ENCODE measurements at places on chromosomes 12 and 14.
A peak's percentile ranks its signal among the peaks of the same experiment; 100 is the strongest.

- DNase-seq, result no peak
Observed at GRCh38 chr14:53902307-53902706, 54.3 kb downstream of the BMP4 start.

GRCh38 chr12:7219599-7220243 lies 30.2 kb downstream of the PEX5 start:
- DNase-seq, result peak; percentile 90

DNA sequence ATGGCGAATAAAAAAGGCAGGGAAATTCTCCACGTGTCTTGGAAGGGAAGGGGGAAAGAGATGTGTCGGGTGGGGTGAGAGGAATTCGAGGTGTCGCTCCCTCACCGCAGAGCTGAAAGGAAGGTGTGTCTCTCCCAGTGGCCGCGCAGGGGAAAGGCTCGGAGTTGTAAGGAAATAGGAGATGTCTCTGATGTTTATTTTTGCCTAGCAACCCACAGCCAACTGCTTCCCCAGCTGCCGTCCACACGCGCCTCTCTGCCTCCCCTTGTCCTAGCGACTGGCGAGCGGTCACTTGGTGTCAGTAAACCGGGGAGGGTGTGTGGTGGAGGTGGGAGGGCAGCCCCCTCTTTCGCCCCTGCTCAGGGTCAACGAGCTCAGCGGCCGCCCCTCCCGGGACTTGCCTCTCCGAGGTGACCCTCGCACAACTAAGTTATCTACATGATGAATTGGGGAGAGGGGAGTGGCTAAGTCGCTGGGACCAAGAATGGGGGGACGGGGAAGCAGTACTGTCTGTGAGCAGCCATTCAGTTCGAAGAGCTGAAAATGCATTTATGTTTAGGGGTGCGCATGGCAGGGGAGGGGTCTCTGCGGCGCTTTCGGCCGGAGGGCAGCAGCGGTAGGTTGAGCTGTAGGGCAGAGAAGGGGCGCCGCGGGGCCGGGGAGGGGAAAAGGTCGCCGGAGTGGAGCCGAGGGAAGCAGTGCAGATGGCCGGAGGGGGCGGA lies 585 bp upstream of the DYRK2 start:
- peak; percentile 92 for DNase-seq

DNA sequence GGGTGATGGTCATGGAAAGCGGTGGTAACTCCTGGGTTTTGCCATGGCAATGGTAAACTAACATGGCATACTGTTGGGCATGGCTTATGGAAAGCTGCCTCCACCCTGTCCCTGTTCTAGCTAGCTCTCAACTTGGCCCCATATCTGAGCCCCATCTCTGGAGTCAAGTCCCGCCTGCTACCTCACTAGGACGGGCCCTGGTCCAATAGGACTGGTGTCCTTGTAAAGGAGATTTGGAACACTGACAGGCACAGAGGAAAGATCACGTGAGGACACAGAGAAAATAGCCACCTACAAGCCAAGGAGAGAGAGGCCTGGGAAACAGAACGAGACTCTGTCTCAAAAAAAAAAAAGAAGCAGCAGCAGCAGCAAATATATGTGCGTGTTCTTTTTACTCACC lies 59.8 kb downstream of the RNFT2 start:
- no peak for DNase-seq

GRCh38 chr14:21528381-21529348 lies 2.5 kb upstream of the SALL2 start:
- DNase-seq, result peak; percentile 41

- DNase-seq, result no peak
Observed at GRCh38 chr14:37457334-37457733, 137.7 kb downstream of the FOXA1 start.

DNA sequence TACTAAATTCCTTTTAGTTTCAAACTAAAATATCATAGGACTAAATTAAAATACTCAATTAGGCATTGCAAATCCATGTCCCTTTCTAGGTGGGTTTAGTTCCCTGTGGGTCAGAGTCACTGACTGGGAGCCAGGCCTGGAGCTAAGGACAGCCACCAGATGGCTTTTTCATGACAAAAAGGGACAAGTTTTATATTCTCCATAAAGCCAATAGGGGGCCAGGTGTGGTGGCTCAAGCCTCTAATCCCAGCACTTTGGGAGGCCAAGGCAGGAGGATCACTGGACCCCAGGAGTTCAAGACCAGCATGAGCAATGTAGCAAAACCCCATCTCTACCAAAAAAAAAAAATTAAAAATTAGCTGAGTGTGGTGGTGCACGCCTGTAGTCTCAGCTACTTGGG lies 35.4 kb upstream of the EIF5 start:
- DNase-seq, result no peak

DNA sequence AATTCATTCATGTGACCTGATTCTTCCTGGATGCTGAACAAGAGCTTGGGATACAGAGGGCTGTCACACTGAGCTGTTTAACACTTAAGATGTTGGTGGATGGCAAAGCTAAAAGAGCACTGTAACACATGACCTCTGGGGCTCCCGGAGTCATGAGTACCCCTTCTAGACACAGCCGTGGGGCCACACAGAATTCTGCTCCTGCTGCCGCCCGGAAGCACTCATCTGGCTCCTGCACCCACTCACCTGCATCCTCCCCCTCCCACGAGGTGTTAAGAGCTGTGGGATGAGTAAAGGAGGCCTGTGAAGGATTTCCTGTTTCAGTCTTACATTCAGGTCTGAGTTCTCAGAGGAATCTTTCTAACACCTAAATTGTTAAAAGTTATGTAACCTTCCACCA lies 78.0 kb upstream of the SSTR1 start:
- no peak for DNase-seq

DNA sequence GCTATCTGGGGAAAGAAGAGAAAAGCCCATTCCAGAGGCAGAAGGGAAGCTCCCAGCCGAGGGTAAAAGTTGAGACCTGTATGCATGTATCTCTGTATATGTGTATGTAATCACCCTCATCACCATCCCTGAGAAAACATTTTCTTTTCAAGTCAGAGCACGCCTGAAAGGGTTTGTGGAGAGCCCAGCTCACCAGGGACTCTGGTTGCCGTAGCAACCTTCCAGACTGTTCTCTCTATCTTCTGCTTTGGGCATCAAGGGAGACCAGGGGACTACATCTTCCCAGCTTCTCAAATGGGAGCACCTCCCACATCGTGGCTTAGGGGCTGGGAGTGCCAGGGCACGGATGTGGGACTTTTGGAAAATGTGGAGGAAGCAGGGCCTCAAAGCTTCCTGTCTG lies 93.5 kb downstream of the GALNT8 start:
- no peak for DNase-seq

- DNase-seq, result no peak
Observed at GRCh38 chr14:71482671-71483070, 449.6 kb upstream of the RGS6 start.

- DNase-seq, result no peak
Observed at GRCh38 chr12:7498809-7499208, 4.8 kb downstream of the CD163 start.

GRCh38 chr12:55938826-55939501 lies 8.0 kb downstream of the DGKA start:
- no peak for DNase-seq

GRCh38 chr14:43625294-43625693 lies 881.8 kb downstream of the FSCB start:
- no peak for DNase-seq

- DNase-seq, result no peak
Observed at GRCh38 chr14:54712465-54713200, 145.7 kb downstream of the SAMD4A start.

- DNase-seq, result no peak
Observed at GRCh38 chr14:20848316-20848954, 42.8 kb upstream of the RNASE3 start.

DNA sequence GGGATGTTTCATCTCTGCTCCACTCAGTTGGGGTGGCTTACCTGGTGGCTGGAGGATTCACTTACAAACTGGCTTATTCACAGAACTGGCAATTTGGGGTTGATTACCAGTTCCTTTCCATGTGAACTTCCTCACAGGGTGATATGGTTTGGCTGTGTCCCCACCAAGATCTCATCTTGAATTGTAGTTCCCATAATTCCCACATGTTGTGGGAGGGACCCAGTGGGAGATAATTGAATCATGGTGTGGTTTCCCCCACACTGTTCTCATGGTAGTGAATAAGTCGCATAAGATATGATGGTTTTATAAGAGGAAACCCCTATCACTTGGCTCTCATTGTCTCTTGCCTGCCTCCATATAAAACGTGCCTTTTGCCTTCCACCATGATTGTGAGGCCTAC lies 26.9 kb upstream of the IGF1 start:
- DNase-seq, result no peak

- DNase-seq, result no peak
Observed at GRCh38 chr14:50083467-50084337, 32.7 kb downstream of the VCPKMT start.

DNA sequence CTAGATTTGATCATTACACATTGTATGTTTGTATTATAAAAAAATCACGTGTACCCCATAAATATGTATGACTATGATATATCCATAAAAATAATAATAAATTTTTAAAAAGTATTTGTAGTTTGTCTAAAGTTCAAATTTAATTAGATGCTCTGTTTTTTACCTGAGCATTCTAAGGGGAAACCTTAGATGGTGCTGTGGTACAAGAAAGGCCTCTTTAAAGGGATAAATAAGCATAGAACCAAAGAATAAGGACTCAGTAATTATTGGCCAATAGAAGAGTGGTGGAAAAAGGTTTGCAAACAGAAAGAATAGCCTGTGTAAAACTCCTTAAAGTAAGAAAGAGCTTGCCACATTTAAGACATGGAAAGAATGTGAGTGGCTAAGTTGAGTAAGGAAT lies 580.1 kb upstream of the SEL1L start:
- no peak for DNase-seq

- no peak for DNase-seq
Observed at GRCh38 chr12:62785941-62786559, 148.9 kb downstream of the PPM1H start.

GRCh38 chr12:24054416-24054815 lies 104.9 kb upstream of the SOX5 start:
- no peak for DNase-seq

GRCh38 chr12:67069451-67070306 lies 199.5 kb upstream of the CAND1 start:
- peak; percentile 87 for DNase-seq

DNA sequence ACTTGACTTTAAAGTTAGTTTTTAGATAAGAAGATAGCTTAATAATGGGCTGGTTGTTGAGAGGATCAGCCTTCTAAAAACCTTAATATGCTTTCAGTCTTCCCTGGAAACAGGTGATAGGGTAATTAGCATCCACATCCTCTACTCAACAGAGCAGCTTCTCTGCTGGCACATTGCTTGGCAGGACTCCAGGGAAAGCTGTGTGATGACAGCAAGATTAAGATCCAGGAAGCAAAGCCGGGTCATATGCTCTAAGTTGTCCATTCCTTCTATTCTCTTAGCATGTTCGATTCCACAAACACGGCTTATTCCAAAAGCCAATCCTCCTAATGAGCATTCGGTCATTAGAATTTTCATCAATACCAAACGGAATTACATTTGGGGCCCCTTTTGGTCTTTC lies 87.0 kb downstream of the HMGA2 start:
- DNase-seq, result no peak

GRCh38 chr12:84131076-84131475 lies 781.5 kb downstream of the SLC6A15 start:
- DNase-seq, result no peak

- no peak for DNase-seq
Observed at GRCh38 chr14:88002421-88003075, 2.4 kb upstream of the GPR65 start.

DNA sequence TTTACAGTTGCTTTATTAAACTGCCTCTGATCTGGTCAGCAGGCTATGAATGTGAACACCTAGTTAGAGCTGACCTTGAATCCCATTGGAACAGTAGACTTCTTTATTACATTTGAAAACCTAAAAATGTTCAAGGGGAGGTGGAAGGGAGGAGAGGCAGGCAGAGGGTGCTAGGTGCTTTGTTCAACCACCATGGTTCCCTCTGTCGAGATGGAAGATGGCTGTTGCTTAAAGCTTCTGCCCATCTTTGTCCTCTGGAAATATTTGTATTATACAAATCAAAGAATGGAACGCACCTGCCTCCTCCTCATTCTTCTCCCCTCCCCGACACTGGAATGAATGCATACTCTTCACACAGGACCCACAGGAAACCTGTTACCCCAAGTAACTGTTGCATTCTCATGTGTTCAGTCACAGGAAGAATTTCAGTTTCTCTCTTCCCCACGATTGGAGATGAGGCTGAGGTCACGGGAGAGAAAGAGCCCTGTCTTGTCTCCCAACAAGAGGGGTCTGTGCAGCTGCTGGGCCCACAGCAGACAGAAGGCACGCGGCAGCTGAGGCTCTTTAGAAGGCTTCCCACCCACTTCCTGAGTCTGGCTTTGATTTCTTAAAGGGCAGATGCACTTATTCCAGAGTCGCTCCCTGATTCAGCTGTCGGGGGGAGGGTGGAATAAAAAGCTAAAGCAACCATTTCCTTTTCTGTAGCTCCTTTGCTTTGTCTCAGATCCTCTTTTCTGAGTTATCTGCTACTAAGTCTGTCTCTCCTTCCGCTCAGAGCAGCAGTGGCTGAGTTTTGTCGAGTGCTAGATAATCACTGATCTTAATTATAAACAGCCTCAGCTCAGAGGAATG lies 217.9 kb upstream of the BTG1 start:
- DNase-seq, result peak; percentile 2

- no peak for DNase-seq
Observed at GRCh38 chr12:4154672-4155225, 118.8 kb upstream of the CCND2 start.

GRCh38 chr14:35277179-35277578 lies 15.0 kb upstream of the PSMA6 start:
- peak; percentile 12 for DNase-seq

DNA sequence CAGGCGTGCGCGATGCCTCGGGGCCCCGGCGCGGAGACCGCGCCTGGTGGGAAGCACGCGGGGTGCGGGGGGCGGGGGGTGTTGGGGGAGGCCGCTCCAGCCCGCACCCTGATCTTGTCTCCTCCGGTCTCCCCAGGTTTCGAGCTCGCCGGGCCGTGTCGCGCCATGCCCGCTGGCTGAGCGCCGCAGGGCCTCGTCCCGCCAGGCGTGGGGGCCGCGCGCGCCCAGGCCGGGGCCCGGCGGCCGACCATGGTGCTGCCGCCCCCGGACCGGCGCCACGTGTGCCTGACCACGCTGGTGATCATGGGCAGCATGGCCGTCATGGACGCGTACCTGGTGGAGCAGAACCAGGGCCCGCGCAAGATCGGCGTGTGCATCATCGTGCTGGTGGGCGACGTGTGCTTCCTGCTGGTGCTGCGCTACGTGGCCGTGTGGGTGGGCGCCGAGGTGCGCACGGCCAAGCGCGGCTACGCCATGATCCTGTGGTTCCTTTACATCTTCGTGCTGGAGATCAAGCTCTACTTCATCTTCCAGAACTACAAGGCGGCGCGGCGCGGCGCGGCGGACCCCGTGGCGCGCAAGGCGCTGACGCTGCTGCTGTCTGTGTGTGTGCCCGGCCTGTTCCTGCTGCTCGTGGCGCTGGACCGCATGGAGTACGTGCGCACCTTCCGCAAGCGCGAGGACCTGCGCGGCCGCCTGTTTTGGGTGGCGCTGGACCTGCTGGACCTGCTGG lies 2.4 kb downstream of the TMEM121 start:
- peak; percentile 18 for DNase-seq

DNA sequence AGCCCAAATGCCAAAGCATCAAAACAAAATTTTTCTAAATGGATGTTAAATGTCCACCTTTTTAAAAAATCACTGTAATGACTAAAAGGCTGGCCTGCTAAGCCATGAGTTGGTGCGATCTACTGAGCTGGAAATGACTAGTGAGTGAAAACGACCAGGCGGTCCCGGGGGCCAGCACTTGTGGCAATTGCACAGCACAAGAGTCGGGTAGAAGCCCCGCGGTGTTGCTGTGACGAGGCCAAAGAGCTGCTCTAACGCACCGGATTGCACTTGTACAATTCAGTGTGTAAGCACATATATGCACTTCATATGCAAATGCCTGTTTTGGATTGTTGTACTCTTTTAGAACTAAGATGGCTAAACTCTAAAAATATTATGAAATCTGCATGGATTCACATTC lies 64.1 kb upstream of the DYNC1H1 start:
- no peak for DNase-seq
